ENCODE measurements at places on chromosomes 12 and 14. TPM values are rescaled to one million over a fixed set of nuclear protein-coding genes. Genes with fewer than 3 reads are reported as not detected.

TPPP2 gene
- total RNA-seq: not detected

DNA sequence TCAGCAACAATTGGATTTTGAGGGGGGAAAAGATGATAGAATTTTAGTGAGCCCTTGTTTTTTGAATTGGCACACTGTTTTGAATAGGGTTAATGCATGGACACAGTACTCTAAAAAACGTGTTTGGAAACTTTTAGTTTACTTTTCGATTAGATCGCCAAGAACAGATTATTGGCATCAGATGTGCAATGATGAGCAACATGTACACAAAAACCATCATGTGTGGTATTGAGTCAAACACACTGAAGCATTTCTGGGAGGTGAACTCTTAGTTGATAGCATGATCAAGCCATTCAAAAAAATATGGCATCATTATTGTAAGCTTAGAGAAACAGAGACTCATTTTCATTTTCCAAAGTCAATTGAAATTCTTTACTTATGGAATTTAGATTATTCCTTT, 329.2 kb downstream of the ADAMTS20 start:
- no peak overlapping the region for H3K4me3 ChIP-seq
- no peak for DNase-seq
- H3K4me1 ChIP-seq: no peaks in the 10 kb centered on the region
- H3K27ac ChIP-seq: no peak overlapping the region

DNA sequence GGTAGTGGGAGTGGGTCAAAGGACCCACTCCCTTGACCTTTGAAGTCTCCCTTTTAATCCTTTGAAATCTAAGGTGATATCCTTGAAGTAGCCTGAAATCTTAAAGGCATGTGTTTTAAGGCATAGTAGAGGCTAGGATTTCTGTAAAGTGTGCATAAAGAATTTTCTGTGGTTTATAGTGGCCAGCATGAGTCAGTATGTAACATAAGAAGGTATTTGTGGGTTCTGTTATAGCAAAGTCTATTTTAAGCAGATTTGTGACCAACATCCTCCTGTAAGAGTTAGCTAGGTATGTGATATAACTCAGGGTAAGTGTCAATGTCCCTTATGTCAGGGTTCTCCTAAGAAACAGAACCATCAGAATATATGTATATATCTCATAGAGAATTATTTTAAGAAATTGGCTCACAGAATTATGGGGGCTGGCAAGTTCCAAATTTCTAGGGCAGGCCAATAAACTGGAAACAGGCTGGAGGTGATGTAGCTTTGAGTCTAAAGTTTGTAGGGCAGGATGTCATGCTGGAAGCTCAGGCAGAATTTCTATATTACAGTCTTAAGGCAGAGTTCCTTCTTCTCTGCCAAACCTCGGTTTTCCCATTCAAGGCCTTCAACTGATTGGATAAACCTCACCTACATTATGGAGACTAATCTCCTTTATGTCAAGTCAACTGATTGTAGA, 18.7 kb upstream of the EPYC start:
- no peaks in the 10 kb centered on the region for H3K4me1 ChIP-seq
- no peak overlapping the region for H3K4me3 ChIP-seq
- H3K27me3 ChIP-seq: no peaks in the 10 kb centered on the region

- DNase-seq: no peak
- H3K27ac ChIP-seq: no peak overlapping the region
- no peak overlapping the region for H3K4me3 ChIP-seq
These were observed 1891.0 kb upstream of the FLRT2 start for GRCh38 chr14:83638748-83639504.

All from GM12878 (cell line).